Fibroblast of lung (primary cell): ENCODE measurements at places on chromosomes 7 and 10. TPM values are rescaled to one million over a fixed set of nuclear protein-coding genes. Genes with fewer than 3 reads are reported as not detected.

The IL15RA gene
- polyA plus RNA-seq = 5.9 and 8.4 TPM in 2 replicates

The GIMAP4 gene
- not detected in 2 replicates for polyA plus RNA-seq

The CPA5 gene
- polyA plus RNA-seq = not detected in 2 replicates

The ZWINT gene
- 19.6 and 72.9 TPM in 2 replicates for polyA plus RNA-seq

The UCN3 gene
- not detected in 2 replicates for polyA plus RNA-seq

The CREB5 gene
- 8.2 and 13.0 TPM in 2 replicates for polyA plus RNA-seq

The MLXIPL gene
- not detected in 2 replicates for polyA plus RNA-seq

The GARIN1A gene
- polyA plus RNA-seq = 0.46 and 0.52 TPM in 2 replicates

The FXYD4 gene
- not detected in 2 replicates for polyA plus RNA-seq

The MALRD1 gene
- 0.62 and 0.64 TPM in 2 replicates for polyA plus RNA-seq

The GPC2 gene
- polyA plus RNA-seq = 0.35 and 0.60 TPM in 2 replicates

The FLNC gene
- 29.3 and 55.3 TPM in 2 replicates for polyA plus RNA-seq

The LIPJ gene
- polyA plus RNA-seq = not detected in 2 replicates

The DRGX gene
- 0.11 TPM in 1 of 2 replicates, not detected in the other for polyA plus RNA-seq

The LBX1 gene
- polyA plus RNA-seq = 0.01 TPM in 1 of 2 replicates, not detected in the other

The CALML5 gene
- not detected in 2 replicates for polyA plus RNA-seq

The PNLIPRP3 gene
- polyA plus RNA-seq = not detected in 2 replicates

The MMP21 gene
- 0.05 TPM in 1 of 2 replicates, not detected in the other for polyA plus RNA-seq

The SLC39A12 gene
- not detected in 2 replicates for polyA plus RNA-seq

The LRRC18 gene
- polyA plus RNA-seq = 0.08 TPM in 1 of 2 replicates, not detected in the other

The NEUROG3 gene
- not detected in 2 replicates for polyA plus RNA-seq

The TAS2R4 gene
- polyA plus RNA-seq = 0.02 and 0.06 TPM in 2 replicates

The EBLN1 gene
- polyA plus RNA-seq = not detected in 2 replicates

The DOCK4 gene
- polyA plus RNA-seq = 20.8 and 31.9 TPM in 2 replicates

The IDI2 gene
- not detected in 2 replicates for polyA plus RNA-seq

The POMZP3 gene
- polyA plus RNA-seq = 10.4 and 13.6 TPM in 2 replicates

The EGR2 gene
- 0.08 and 0.21 TPM in 2 replicates for polyA plus RNA-seq

The SCIN gene
- polyA plus RNA-seq = 0.02 and 0.08 TPM in 2 replicates

The CPA2 gene
- polyA plus RNA-seq = 0.06 TPM in 1 of 2 replicates, not detected in the other
